ENCODE measurements at places on chromosomes 5 and 9.

DNA sequence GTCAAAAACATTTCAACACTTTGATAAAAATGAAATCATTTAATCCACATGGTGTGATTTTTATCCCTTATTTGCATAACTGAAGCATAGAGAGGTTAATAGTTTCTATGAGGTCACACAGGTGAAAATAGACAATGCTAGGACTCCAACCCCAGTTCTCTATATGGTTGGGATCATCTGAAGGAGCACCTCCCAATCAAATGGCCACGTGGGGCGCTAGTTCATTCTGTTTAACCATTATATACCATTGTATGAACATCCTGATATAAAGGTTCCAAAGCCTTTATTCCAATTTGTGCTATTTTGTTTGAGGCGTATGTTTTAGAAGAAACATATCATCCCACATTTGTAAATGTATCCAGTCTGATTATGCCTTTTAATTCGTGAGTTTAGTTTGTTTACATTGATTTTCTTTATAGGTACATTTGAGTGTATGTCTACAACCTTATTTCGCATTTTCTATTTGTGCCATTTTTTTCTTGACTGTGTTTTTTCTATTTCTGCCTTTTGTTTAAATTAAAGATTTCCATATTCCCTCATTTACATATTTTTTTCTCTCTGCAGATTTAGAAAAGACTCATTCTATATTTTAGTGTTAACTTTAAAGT, 1092.0 kb downstream of the MAT2B start:
- DNase-seq, result peak; percentile 67

DNA sequence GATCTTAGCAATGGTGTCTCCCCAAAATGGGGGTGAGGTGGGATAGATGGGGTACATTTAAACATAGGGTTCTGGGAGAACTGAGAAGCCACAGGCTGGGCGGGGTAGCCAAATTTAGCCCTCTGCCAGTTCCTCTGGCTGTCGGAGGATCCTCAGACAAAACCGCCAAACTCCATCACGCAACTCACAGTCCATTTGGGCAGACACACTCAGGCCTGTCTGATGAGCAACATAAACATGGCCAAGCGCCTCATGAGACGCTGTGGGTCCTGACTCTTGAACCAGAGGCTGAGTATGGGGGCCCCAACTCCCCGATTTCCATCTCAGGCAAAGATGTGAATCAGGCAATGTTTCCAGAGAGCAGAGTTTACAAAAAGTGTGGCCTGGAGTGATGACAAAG, 162.3 kb downstream of the FGF18 start:
- DNase-seq, result no peak

- DNase-seq, result peak; percentile 97
Measured at GRCh38 chr9:89661956-89662717, 57.3 kb downstream of the GADD45G start.

DNA sequence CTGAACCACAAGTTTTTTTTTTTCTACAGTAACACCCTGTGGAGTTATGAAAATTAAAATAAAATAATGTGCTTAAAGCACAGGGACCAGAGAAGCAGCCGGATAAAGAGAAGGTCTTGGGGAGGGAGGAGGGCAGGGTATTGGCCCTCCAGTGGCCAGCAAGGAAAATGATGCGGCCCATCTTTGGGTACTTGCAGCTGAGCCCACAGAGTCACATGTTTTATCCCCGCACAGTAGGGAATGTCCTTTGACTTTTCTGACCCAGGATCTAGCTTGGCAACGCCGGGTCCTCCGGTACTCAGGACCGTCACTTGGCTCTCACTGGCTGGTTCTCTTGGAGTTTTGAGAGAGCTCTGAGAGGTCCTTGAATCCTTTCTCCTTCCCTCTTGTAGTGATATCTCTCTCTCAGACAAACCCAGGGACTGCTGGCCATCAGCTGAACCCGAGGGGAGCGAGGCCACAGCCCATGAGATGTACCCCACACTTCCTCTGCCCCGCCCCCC, 35.3 kb upstream of the HSPA9 start:
- no peak for DNase-seq

- DNase-seq, result peak; percentile 50
Measured at GRCh38 chr9:135797507-135798262, 95.7 kb downstream of the KCNT1 start.

GRCh38 chr5:56316299-56316994, 83.3 kb upstream of the ANKRD55 start:
- no peak for DNase-seq

- no peak for DNase-seq
Measured at GRCh38 chr9:130640681-130641080, 23.7 kb upstream of the PRDM12 start.

- no peak for DNase-seq
Measured at GRCh38 chr5:31194468-31194813, 955 bp downstream of the CDH6 start.

GRCh38 chr5:174503086-174503460, 221.3 kb upstream of the MSX2 start:
- DNase-seq, result no peak

GRCh38 chr9:79083621-79084020, 488.1 kb upstream of the TLE4 start:
- DNase-seq, result no peak

GRCh38 chr9:110058304-110058953, 149.5 kb downstream of the C9orf152 start:
- peak; percentile 76 for DNase-seq

DNA sequence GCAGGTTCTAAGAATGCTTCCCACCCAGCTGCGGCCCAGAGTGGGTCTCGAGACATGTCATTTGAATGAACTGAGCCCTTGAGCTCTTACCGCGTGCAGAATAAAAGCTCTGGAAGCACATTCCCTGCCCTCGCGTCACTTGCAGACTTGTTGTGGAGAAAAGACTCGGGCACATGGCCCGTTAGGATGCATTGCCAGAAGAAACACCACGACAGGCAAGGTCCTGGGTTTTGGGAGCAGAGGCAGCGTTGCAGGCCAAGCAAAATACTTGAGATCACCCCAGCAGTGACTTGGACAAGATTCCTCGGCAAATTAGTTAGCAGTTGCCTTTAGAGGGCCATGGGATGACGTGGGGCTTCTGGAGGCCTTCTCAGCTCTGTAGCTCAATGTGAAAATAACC, 170.8 kb upstream of the MSX2 start:
- no peak for DNase-seq

- DNase-seq, result peak; percentile 47
Measured at GRCh38 chr5:135186662-135187522, 152.9 kb upstream of the PITX1 start.

GRCh38 chr5:56493766-56494165, 260.6 kb upstream of the ANKRD55 start:
- no peak for DNase-seq

- DNase-seq, result peak; percentile 54
Measured at GRCh38 chr5:151048526-151048925, 28.1 kb downstream of the GPX3 start.

- DNase-seq, result no peak
Measured at GRCh38 chr5:74624931-74625505, 15.5 kb downstream of the ENC1 start.

GRCh38 chr5:80037366-80037765, 2.2 kb downstream of the THBS4 start:
- DNase-seq, result no peak

DNA sequence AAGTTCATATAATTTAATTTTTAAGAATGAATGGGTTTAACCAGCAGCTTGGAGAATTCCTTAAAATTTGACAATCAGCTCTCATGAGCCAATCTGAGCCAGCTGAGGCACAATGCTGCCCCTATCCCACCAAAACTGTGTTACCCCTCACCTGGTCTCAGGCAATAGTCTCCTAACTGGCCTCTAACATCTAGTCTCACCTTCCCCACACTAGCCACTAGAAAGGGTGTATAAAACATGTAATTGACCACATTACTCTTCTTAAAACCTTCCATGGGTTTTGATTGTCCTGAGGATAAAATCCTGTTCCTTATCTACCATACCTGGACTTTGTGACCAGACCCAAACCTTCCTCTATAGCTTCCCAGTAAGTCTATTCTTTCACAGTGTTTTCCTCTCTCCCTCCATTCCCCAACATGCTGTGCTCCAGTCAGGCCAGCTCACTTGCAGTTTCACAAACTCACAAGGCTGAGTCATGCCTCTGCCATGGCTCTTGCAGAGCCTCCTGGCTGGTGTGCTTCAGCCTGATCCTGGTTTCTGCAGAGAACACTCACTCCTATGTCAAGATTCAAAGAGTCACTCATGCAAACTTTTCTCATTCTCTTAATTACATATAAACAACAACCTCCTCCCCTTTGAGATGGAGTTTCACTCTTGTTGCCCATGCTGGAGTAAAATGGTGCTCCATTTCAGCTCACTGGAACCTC, 16.0 kb upstream of the ZCCHC7 start:
- DNase-seq, result no peak

DNA sequence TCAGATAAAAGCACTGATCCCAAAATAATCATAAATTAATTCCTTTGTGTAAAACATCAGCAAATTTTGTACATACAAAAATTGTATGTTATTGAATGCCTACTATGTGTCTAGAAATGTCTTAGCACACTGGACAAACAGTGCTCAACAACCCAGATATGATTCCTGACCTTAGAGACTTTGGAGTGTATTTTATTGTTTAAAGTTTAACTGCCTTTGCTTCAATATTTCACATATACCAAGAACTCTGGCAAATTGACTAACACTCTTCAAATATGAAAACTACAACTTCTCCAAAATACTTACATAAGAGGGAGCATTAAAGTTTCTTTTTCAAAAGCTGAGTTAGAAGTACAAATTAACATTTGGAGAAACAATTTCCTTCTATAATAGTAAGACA, 231.9 kb downstream of the MLLT3 start:
- DNase-seq, result no peak

GRCh38 chr5:118461436-118461835, 526.9 kb downstream of the DTWD2 start:
- DNase-seq, result no peak

- DNase-seq, result no peak
Measured at GRCh38 chr5:35009657-35010056, 38.1 kb downstream of the AGXT2 start.

DNA sequence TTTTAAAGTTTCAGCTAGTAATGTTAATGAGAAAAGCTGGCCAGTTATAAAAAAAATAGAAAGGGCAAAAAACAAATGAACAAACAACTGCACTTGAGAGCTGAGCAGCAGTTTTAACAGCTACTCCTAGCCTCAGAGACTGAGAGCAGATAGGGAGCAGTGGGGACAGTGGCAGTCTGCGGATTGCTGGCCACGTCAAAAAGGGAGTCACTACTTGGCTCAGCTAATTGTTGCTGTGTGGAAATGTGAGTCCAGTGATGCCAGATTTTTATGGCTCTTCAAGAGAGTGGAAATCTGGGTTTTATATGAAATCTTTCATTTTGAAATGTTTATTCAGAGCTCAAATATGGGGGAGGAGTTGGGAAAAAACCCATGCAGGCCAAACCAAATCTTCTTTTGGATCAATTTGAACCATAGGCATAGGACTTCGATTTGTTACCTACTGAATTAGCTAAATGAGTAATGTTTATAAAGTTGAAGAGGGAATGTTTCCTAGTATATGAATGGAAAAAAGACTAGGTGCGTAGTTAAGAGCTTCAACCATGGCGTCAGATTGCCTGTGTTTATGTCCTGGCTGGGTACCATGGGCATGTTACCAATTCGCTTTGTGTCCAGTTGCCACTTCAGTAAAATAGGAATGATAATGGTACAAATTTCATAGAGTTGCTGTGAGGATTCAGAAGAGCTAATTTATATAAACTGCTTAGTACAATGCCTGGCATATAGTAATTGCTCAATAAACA, 102.1 kb downstream of the PAM start:
- no peak for DNase-seq

GRCh38 chr5:172694541-172694940, 53.5 kb downstream of the NEURL1B start:
- DNase-seq, result no peak

GRCh38 chr5:63164339-63164738, 585.7 kb downstream of the LRRC70 start:
- no peak for DNase-seq

GRCh38 chr9:106779796-106780195, 83.2 kb upstream of the ZNF462 start:
- DNase-seq, result no peak

GRCh38 chr5:53464722-53465121, 15.7 kb upstream of the FST start:
- DNase-seq, result no peak

DNA sequence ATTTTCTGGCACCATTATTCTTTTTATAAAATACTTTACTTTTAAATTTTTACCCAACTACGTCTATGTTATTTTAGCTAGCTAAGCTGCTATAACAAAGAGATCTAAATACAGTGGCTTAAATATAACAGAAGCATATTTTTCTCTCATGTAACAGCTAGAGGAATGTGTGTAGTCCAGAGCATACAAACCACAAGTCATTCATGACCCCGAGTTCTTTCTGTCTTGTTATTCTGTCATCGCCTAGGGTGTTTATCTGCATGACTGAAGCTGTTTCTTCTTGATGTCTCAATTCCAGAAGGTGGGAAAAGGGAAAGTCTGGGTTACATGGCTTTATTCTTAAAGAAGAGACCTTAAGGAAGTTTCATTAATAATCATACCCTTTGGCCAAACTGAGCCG, 136.9 kb upstream of the RFX3 start:
- no peak for DNase-seq

DNA sequence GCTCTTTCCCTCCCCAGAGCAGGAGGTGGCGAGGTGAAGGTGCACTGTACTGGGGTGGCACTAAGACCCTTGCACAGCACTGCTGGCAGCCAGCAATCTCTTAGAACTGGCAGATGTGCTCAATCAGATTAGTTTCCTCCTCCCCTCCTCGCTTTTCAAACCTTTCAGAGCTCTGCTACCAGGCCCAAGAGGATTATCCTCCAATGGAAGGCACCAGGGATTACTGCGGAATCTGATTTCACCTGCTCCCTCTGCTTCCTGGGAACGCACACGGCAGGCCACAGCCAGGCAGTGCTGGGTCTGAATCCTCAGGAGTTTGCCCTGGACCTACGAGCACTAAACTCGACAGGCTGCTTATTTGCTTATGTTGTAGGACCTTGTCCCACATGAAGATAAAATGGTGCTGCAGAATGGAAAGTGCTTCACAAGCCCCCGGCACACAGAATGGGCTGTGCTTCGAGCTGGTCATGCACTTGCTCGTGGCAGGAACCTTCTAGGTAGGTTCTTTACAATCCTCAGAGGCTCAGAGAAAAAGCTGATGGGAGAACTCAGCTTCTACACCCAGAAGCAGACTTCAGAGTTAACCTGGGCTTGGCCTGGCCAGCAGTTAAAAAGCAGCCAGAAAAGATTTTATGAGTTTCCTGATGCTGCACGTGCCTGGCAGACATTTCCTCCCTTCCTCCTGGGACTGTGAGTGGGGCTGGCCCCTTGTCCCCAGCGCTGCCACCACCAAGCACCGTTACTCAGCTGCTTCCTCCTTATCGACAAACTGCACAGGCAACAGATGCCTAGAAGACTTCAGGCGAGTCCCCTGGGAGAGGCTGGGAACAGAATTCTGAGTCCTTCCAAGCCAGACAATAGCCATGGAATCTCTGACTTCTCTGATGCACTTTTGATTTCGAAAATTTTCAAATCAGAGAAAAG, 33.1 kb downstream of the FABP6 start:
- DNase-seq, result peak; percentile 12
